Suppressor macrophage treated with lipopolysaccharide for 4 hours (primary cell): ENCODE measurements at places on chromosomes 3 and 15.

GRCh38 chr15:60708684-60709083, 229.7 kb upstream of the ICE2 start:
- DNase-seq = no peak

DNA sequence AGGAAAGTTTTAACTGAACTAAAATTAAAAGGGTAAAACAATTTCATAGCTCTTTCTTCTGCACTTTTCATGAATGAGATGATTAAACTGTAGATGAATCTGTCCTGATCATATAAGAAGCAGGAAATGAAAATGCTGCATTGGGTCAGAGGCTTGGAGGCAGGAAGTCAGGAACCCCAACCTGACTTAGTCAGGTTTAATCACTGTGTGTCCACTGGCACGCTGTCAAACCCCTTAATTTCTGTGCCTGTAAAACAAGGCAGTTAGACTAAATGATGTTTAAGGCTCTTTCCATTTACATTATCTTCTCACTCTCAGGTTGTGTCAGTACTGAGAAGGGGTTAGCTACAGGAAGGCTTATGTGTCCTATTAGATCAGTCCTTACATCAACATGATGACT, 193.3 kb upstream of the TTC14 start:
- DNase-seq = no peak

- no peak for DNase-seq
Observed at GRCh38 chr3:161401389-161401788, 30.1 kb upstream of the SPTSSB start.

GRCh38 chr3:111244760-111245159, 173.1 kb downstream of the NECTIN3 start:
- no peak for DNase-seq

DNA sequence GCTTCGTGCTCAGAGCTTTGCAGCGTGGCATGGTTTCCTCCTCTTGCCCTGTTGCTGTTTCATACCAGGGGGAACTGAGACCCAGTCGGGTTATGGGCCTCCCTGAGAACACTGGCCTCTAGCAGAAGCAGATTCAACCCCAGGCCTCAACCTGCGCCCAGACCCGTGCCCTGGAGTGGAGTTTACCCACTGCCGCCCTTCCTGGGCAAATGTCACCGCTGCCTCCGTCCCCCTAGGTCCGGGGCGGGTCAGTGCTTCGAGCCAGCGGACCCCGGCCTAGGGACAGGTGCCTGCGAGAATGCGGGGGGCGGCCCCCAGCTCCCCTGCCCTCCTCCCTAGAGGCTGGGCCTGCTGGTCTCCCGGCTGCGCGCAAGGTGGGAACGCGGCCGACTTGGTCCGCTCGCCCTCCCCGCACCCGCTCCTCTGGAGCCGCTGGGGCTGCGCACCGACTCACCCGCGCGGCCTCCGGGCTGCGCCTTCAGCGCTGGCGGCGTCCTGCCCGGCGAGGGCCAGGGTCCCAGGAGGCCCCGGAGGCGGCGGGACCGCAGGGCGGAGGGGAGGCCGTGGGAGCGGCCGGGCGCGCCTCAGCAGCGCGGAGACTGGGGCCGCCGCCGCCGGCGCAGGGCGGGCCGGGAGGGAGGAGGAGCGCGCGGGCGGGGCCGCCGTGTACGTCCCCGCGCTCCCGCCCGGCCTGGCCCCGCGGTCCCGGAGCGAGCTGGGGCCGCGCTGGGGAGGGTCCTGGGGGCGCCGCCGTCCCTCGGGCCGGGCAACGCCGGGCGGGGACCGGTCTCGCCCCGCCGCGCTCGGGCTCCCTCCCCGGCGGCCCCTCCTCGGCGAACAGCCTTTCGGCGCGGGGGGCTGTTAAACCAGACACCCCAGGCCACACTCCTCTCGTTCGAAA, at the start of gene PIGZ:
TSS of gene PIGZ (minus strand) at position 601 of the 901 bp plus-strand sequence. CDS start 16,802 bp downstream, outside the sequence.
- peak; percentile 62 for DNase-seq

GRCh38 chr3:67296039-67296892, 298.2 kb downstream of the KBTBD8 start:
- peak; percentile 8 for DNase-seq

- DNase-seq = no peak
Observed at GRCh38 chr15:96348112-96349027, 17.9 kb downstream of the NR2F2 start.
